ENCODE measurements at places on chromosomes 7 and 10.

GRCh38 chr10:128316121-128316726 lies 190.0 kb upstream of the MKI67 start:
- no peak for DNase-seq

DNA sequence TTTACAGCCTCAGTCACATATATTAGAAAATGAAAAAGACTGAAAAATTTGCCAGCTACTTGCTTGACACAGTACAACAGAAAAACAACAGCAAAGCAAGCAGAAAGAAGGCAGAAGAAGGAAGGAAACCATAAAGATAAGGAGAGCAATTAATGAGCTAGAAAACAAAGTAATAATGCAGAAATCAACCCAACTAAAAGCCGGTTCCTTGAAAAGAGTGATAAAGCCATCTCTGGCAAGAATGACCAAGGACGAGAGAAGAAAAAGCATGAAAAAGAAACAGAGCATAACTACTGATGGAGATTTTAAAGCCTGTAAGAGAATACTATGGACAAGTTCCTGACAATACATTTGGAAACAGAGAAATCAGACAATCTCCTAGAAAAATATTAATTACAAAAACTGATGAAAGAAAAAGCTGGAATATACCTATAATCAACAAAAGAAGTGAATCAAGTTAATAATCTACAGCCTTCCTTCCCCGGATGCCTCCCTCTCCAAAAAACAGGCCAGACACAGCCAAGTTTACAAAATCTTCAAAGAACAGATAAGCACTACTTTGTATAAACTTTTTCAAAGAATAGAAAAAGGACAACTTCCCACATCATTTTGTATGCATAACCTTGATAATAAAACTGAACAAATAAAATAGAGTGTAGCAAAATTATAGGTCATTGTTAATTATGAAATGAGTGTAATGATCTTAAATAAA lies 204.0 kb downstream of the BAMBI start:
- DNase-seq, result no peak

DNA sequence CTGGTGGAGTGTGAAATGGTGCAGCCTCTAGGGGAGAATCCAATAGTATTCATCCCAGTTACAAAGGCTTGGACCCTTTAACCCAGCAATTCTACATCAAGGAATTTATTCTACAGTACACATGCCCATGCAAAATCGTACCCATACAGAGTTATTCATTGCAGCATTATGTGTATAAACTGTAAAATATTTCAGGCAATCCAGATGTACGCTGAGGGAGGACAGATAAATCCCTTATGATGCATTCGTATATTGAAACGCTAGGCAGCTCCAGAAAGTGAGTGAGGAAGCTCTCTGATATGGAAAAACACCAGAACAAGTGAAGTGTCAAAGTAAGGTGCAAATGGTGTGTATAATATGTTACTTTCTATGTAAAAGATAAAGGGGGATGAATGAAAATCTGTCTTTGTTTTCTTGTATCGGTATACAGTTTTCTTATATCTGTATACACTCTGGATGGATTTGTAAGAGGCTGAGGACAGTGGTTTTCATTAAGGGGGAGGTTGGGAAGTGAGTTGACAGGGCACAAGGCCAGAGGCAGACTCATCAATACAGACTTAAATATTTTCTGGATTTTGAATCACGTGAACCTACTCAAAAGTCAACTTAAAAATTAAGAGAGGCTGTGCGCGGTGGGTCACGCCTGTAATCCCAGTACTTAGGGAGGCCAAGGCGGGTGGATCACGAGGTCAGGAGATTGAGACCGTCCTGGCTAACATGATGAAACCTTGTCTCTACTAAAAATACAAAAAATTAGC lies 17.1 kb downstream of the VWA2 start:
- no peak for DNase-seq

GRCh38 chr7:117848941-117849340 lies 24.3 kb downstream of the CTTNBP2 start:
- no peak for DNase-seq

DNA sequence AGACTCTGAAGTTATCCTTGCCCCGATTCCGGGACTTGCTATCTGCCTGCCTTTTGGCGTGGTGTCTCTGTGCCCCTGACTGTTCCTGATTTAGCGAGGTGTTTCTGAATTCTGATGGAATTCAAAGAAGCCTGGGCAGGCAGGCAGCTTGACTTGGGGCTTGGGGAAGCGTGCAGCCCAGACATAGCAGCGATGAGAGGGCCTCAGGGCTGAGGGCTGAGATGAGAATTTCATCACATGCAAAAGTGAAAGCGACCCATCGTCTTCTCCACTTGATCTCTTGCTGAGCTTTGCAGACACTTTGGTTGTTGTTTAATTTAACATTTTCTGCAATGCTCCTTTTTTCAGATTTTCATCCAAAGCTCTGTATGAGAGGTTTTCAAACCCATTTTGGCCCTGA lies 57.8 kb downstream of the TCF7L2 start:
- no peak for DNase-seq

DNA sequence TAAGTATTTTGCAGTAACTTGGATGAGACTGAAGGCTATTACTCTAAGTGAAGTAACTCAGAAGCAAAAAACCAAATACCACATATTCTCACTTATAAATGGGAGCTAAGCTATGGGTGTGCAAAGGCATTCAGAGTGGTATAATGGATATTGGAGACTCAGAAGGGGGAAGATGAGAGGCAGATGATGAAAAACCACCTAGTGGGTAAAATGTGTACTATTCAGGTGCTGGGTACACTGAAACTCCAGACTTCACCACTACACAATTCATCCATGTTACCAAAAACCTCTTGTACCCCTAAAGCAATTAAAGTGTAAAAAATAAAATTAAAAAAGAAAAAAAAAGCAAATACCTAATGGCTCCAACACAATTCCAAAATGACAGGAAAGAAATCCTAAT lies 351.7 kb downstream of the NXPH1 start:
- DNase-seq, result no peak

DNA sequence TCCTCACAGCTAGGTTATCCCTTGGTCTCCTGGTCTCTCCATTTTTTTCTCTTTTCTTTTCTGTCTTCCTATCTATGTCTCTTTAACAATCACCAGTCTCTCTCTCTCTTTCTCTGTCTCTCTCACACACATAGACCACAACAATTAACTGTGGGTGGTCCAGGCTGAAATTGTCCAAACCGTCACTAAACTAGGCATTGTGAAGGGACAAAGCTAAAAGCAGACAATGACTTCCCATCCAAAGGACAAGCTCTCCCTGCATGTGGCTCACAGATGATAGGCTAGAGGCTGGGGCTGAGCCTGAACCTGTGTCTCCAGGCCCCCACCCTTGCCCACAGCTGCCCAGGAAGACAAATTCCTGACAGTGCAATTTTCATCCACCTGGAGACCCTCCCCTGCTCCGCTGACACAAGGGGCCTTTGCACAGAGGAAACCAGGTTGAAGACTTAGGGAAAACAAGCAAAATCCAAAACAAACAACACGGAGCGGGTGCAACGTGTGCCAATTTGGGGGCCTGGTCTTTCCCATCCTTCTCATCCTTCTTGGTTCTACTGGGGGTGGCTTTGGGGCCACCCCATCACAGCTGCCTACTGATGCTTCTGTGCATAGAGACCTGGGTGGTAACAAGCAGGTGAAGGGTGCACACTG lies 755.4 kb downstream of the GRID1 start:
- no peak for DNase-seq

- no peak for DNase-seq
These were observed 12.6 kb upstream of the PRDX3 start for GRCh38 chr10:119190954-119191785.

DNA sequence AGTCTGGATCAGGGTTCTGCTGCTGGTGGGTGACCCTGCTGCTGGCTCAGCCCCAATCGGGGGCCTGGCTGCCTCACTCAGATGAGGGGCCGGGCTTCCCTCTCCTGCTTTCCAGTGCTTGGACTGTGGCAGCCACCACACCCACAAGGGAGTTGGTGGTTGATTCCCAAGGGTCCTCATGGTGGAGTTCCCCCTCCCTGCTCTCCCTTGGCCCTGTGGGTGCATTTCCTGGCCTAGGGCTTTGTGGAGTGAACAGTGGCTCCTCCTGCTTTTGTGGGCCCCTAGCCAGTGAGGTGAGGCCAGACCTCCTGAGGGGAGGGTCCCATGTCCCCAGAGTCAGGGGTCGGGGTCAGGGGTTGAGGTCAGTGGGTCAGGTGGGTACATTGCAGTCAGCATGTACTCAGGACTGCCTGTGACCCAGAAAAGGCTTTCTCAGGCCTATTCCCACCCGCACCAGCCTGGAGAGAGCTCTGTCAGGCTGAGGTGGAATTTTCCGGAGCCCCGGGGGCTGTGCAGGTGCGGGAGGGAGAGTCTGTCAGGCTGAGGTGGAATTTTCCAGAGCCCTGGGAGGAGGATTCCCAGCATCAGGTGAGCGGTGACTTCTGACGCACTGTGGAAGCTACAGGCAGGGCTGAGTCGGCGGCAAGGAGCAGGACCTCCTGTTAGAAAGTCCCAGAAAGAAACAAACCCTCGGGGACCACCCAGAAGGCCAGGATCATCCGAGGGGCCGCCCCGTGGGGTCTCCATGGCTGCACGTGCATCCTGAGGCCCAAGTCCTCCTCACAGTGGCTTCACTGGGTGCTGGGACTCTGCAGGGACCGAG lies 94.4 kb upstream of the INSIG1 start:
- DNase-seq, result no peak

DNA sequence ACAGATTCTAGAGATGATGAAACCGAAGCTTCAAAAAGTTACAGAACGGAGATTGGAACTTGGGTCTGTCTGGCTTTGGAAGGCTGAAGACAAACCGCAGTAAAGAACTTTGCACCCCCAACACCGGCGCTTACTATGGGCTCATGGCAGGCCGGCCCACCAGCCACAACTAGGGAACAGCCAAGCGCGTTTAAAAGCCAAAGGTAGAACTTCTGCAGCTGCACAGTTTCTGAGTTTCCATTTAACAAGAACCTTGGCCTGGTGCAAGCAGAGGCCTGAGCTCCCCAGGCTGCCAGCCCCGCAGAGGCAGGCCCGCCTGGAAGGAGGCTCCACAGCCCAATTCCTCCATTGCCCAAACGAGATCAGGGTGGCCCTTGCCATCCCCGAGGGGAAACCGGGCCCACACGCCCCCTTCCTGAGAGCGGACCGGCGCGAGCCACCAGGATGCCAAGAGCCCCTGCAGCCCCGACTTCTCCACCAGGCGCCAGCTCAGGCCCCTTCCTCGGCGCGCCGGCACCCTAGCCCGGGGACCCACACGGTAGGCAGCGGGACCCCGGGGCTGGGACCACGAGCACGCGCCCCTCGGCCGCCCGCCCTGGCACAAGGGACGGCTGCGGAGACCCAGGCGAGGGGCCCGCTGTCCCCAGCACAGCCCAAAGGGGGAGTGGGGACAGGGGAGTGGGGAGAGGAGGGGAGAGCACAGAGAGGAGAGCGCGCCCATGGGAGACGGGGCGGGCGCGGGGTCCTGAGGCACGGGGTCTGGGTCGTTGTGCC lies 566 bp downstream of the MAD1L1 start:
- DNase-seq, result no peak

DNA sequence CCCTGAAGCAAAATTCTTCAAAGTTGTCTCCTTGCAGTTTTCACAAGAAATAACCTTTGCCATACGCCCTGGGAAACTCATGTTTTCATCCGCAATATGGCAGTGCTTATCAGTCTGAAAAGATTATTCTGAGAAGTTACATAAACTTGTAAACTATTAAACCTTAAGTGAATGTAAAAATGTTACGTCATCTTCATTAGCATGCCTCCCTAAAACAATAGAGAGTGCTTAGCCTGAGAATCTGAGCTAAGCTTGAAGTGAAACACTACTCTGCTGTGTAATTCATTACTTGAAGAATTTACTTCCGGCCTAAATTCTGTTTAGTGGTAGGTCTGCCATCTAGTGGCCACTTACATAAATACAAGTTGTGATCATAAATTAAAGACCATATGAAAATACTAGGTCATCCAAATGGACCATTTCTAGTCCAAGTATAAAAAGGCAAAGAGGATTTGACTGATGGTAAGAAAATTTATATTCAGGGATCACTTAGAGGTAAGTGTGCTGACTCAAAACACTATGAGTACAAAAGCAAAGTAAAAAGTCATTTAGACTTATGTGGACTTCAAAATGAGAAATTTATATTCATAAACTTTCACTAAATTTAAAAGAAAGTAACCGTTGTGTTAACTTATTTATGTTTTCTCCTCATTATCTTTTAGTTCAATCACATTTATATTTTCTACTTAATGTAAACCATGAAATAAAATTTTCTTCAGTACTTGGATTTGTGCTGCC lies 745.1 kb upstream of the LRRTM3 start:
- DNase-seq, result peak; percentile 43

DNA sequence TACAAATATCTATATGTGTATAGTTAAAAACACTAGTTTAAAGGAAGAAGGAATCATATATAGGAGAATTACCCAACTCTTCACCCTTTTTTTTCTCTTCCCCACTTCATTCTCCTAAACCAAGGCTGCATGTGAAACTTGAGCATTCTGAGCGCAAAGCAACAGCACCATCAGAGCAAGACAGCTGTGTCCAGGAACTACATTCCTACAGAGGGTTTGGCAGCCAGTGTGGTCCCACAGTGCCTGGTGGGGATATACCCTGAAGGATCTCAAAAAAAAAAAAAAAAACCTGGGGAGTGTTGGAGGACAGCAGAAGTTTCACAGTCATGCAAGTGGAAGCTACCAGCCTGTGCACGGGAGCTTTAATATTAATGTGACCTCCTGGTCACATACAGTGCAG lies 310.4 kb downstream of the CTNNA3 start:
- no peak for DNase-seq

GRCh38 chr7:23968791-23969190 lies 258.8 kb downstream of the STK31 start:
- no peak for DNase-seq

DNA sequence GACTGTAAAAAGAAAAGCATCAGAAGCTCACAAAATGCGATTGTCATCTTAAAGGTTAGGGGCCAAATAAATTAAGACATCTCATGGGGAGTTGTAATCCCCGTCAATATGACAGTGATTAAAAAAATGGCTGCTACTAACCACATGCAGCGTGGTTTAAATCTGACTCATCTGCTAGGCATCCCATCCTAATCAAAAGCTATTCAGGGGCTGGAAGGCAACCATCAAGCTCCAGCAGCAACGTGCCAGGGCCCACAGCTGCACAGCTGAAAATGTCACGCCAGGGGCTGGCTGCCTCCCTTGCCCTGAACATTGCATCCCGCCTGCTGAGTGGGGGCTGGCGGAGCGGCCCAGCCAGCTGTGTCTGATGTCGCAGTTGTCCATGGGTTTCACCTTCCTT lies 66.3 kb upstream of the FRMD4A start:
- DNase-seq, result no peak

All from hematopoietic multipotent progenitor cell treated with erythropoietin and hydrocortisone succinate and interleukin-3 and kit ligand, for 15 days (in vitro differentiated cells).